SK-N-SH treated with all-trans-retinoic acid at 6 μM for 48 hours (cell line): ENCODE measurements at places on chromosomes 3 and 15.

- peak; percentile 41; the same call in 1 of the 3 replicates for ATAC-seq
Measured at GRCh38 chr3:166446291-166446690, 609.1 kb upstream of the BCHE start.

- ATAC-seq, result no peak
Measured at GRCh38 chr15:48965972-48966371, 2.3 kb upstream of the SHC4 start.

DNA sequence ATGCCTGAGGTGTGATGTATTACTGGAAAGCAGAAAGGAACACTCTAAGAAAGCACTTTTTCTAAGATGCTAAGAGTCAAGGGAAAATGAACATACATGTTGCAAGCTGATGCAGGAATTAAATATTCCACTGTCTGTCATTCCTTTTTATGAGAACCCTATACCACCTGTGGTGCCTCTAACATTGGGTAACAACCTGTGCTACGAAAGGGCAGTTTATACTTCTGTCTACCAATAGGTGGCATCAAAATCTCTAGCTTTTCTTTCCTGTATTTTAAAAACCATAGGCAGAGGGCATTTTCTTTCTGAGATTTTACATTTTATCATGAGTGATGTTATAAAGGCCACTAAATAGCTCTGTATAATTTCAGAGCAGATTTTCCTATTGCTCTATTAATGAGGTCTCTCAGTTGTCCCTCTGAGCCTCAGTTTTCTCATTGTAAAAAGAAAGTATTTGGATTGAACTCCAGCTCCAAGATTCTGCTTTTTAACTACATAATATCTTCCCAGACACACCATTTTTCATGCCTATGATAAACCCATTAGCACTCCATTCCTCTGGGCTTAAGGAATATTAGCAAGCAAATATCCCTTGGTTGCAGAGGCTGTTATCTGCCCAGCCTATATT, 3.5 kb upstream of the CPNE4 start:
- ATAC-seq, result peak; percentile 46; the same call in 2 of the 3 replicates

DNA sequence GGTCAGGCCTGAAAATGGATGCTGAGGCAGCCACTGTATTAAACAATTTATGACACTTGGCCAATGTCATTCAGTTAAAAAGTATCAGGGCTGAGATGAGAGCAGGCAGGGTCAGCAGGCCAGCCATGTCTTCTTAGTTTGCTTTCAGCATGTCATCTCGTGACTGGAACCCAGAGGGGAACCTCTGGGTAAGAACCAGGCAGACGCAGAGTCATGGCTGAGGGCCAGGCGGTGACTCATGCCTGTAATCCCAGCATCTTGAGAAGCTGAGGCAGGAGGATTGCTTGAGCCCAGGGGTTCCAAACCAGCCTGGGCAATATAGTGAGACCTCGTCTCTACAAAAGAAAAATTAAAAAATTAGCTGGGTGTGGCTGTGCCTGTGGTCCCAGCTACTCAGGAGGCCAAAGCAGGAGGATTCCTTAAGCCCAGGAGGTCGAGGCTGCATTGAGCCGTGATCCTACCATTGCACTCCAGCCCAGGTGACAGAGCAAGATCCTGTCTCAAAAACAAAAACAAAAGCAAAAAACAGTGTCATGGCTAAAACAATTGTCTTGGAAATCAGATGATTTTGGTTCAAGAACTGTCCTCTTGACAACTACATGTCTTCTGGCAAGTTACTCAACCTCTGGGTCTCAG, 11.7 kb downstream of the BCL2L10 start:
- ATAC-seq, result no peak

DNA sequence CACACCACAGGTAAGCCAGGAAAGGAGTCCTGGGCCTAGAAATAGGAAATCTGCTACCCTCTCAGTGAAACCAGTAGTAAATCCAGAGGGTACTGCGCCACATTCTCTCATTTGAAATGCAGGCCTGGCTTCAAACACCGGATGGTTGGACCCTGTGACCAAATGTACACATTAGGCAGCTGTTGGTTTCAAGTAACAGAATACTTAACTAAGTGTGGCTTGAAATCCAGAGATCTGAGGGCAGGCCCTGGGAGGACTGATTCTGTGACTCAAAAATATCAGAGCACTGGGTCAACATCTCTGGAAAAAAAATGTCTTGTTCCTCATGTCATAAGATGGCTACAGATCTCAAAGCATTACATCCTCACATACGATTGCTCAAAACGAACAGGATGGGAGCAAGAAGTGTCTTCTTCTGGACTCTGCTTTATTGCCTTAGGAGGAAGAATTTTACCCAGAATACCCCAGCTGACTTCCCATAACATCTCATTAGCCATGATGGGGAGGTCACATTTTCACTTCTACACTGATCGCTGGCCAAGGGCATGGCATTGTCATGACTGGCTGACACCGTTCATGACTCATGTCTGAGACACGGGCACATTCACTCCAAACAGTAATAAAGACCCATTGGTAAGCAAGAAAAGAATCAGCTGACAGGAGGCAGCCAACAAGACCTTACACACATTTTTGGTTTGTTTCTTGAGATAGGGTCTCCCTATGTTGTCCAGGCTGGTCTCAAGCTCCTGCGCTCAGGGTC, 166.0 kb downstream of the ARRDC4 start:
- no peak for ATAC-seq

DNA sequence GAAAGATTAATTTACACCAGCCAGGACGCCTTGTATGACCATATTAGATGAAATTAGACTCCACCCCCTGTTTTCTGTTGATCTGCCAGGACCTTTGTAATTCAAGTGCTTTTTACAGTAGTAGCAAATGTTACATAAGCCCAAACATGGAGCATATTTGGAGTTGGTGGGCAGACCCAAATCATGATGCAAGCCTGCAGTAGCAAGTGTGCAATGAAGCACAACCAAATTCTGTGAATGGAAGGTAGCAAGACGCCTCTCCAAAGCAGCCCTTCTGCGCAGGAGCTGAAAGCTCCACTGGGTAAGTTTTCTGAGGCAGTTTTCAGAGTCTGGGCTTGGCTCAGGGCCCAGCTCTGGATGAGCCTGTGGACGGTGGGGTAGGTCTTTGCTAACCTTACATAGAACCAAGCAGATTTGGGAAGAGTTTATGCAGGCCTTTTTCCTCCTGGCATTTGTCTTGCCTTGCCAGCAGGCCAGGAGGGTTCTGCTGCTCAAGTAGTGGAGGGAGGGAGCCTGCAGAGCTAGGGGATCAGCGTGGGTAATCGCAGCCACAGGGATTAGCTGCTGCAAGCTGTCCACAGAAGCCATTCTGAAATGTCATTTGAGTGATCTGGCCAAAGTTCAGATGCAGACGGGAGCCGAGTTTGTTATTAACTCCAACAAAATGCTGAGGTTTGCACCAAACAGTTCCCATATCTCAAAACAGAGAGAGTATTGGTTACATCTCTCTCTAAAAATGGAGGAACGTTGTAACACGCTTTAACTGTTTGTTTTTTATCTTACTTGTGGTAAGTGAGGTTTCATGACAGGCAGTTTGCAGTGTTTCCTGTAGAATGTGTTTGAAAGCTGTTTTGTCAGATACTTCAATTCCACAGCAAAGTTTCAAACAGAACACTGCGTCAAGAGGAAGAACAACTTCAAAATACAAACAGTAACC, 55.4 kb downstream of the PSMD6 start:
- ATAC-seq, result peak; percentile 69

DNA sequence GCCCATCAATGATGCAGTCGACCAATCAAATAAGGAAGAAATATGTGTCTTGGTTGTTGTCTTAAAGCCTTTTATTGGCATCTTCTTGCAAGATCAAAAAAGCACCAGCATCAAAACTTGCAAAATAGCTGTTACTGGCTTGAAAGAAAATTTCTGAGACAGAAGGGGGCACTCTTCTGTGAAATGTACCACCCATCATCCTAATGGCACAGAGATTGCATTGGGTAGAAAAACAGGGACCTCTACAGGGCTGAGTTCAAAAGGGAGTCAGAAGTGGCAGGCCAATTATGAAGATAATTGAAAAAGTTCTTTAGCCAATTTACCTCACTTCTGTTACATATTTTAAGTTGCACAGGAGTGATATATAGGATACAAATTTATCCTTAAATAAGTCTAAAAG, 122.3 kb upstream of the GPR149 start:
- ATAC-seq, result no peak

DNA sequence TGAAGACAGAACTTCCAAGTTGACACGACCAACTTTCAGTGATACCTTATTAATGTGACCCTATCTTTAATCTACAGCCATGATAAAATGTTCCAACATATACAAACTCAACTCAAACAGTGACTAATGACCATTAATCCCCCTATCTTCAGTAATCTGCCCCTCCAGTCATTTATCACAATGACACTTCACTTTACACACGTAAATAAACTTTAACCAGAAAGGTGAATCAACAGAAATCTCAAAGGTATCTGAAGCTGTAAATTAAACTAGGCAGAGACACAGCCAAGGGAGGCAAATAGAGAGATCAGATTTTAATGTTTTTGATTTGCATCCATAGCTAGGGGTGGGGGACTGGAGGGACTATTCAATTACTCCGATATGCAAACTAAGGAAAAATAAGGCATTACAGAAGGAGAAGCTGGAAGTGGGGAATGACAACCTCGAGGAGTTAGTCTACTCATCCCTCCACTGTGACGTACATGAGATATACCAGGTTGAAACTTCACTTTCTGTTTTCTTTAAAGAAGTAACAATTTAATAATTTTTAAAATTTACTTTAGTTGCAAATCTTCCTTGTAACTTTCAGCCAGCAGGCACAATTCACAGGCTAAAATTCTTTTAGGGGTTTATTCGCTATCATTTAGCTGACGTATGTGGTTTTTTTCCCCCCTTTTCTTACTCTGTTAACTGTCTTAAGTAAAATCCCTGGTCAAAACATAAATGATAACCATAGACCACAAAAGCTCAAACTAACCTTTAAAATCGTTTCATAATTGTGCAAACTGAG, 751.0 kb downstream of the ROBO1 start:
- ATAC-seq, result no peak

- ATAC-seq, result no peak
Measured at GRCh38 chr3:13148126-13148525, 74.9 kb upstream of the IQSEC1 start.

DNA sequence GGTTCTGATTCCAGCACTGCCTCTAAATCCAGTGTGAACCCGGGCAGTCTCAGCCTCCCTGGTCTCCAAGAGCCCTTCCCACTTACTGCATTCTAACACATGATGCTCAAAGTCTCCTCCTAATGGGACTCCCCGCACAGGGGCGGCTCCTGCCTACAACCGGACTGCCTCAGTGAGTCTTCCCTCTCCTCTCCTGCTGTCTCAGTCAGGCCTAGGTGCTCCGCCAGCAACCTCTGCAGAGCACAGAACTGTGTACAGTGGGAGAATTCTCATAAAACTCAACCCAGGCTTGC, 28.9 kb downstream of the TBC1D2B start:
- no peak for ATAC-seq

- ATAC-seq, result peak; percentile 52
Measured at GRCh38 chr3:192514754-192515663, 212.3 kb downstream of the FGF12 start.

- ATAC-seq, result peak; percentile 68
Measured at GRCh38 chr3:186414735-186415419, 52.8 kb upstream of the DGKG start.

DNA sequence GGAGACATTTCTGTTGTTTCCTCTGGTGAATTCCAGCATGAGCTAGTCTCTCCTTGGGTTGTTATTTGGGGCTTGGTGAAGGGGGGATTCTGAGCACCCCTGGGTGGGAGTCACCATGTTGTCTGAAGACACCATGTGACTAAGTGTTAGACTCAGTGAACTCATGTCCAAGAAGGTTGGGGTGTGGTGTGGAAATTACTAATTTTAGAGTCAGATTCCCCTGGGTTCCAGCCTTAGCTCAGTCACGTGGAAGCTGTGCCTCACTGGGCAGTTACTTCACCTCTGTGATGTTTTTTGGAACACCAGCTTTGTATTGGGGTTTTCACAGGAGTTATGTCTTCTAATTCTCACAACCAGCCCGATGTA, 171.5 kb downstream of the RPLP1 start:
- no peak for ATAC-seq

- no peak for ATAC-seq
Measured at GRCh38 chr3:170203457-170203856, 18.8 kb upstream of the PRKCI start.

- ATAC-seq, result no peak
Measured at GRCh38 chr15:70159001-70159712, 61.4 kb upstream of the TLE3 start.

GRCh38 chr3:146259880-146260589, 9.1 kb upstream of the PLSCR4 start:
- ATAC-seq, result no peak

GRCh38 chr3:138914870-138915502, 32.0 kb downstream of the FOXL2 start:
- peak; percentile 2; the same call in 2 of the 3 replicates for ATAC-seq

DNA sequence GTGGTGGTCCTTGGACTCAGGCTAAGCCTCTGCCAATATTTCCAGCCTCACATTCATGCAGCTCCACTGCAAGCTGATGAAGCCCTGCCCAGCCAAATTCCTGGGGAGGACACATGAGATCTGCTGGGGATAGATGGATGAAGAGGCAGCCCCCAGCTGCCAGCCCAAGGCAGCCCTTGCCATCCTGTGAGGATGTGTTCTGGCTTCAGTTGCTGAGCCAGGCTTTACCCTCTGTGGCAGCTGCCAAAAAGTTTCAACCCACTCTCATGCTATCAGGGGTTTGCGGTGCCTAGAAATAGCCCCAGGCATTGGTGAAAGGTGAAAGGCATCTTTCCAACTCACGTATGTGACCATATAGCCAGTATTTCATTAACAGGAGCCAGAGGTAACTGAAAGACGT, 37.6 kb downstream of the C2CD4A start:
- ATAC-seq, result no peak

- ATAC-seq, result no peak
Measured at GRCh38 chr3:59970376-59970775, 920.6 kb upstream of the CFAP20DC start.

DNA sequence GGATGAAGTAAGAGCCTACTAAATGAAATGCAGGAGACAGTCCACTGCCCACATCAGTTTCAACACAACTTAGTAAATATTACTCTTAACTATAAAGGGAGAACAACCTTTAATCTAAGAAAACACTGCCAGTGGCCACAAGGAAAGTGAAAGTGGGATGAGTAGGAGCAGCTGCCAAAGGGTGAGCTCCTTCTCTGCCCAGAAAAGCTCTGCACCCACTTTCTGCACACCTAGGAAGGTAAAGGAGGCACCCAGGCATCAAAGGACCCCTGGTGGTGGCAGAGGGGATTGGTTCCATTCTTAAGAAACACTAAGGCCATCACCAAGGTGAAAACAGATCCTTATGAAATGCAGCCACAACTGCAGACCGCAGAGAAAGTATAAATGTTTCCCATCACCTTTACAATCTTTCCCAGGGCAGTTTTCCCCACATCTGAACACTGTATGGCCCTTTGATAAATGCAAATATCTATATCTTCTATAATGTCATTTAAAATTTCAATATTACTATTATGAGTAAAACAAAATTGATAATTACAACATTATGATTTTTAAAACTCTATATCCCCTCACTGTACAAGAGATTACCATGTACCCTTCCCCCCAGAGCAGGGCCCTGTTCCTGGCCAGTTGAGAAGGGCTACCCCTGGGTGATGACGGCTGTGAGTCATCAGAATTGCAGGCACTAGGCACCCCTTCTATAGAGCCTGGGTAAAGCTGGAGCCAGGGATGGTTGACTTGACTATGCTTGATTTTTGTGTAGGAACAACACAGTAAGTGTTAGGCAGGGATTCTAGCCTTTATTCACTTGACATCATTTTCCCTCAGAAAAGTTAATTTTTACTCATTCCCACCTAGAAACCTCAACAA, 92.0 kb downstream of the SNRK start:
- peak; percentile 79 for ATAC-seq
